ENCODE measurements at places on chromosomes 16 and 17. TPM values are rescaled to one million over a fixed set of nuclear protein-coding genes. Genes with fewer than 3 reads are reported as not detected.

DNA sequence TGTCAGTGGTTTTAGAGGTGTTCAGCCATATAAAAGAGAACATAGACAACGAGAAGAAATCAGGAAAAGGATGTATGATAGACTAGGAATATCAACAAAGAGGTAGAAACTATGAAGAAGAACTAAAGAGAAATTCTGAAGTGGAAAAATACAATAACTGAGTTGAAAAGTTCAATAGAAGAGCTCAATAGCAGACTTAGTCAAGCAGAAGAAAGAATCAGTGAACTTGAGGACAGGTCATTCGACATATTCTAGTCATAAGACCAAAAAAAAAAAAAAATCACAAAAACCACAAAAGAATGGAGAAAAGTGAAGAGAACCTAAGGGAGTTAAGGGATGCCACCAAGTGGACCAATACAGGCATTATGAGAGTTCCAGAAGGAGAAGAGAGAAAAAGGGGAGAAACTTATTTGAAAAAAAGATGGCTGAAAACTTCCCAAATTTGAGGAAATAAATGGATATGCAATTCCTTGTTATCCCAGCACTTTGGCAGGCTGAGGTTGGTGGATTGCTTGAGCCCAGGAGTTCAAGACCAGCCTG is 321.2 kb downstream of the ABCC12 start:
- no peak for DNase-seq

GRCh38 chr17:71458322-71458721 is 662.5 kb upstream of the SOX9 start:
- no peak for DNase-seq

NPB gene
- 0.73 TPM for polyA plus RNA-seq

DNA sequence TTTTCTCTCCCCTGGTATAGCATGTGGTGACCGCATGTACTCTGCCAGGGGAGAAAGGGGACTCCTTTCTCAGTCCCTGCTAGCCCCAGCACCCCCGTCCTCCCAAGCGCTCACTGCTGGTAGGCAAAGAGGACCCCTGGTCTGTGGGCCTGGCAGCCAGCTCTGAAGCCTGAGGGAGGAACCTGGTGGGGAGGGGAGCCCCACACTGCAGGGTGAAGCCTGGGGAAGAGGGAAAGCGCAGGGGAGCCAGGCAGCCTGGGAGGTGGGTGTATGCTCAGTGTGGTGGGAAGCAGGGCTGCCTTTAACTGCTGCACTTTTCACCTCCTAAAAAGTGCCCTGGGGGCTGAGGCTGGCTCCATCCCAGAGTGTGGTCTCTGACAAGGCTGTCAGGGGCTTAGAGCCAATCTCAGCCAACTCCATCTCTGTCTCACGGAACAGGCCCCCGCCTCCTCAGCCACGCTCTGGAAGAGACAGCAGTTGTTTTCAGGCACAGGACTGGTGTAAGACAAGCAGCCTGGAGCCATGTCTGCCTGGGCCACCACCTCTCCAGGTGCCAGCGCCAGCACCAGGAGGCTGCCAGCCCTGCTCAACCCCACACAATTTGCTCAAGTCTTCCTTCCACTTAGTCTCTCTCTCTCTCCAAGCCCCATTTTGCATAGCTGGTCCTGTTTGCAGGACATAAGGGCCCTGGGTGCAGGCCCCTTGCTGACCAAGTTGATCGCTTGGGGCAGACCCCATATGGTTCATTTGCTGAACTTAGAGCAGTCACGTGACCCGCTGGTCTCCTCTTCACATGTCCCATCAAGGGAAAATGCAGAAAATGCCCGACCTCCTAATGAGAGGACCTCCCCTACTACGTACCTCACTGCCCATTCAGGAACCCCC is 14.7 kb upstream of the TBX2 start:
- no peak for DNase-seq

DNA sequence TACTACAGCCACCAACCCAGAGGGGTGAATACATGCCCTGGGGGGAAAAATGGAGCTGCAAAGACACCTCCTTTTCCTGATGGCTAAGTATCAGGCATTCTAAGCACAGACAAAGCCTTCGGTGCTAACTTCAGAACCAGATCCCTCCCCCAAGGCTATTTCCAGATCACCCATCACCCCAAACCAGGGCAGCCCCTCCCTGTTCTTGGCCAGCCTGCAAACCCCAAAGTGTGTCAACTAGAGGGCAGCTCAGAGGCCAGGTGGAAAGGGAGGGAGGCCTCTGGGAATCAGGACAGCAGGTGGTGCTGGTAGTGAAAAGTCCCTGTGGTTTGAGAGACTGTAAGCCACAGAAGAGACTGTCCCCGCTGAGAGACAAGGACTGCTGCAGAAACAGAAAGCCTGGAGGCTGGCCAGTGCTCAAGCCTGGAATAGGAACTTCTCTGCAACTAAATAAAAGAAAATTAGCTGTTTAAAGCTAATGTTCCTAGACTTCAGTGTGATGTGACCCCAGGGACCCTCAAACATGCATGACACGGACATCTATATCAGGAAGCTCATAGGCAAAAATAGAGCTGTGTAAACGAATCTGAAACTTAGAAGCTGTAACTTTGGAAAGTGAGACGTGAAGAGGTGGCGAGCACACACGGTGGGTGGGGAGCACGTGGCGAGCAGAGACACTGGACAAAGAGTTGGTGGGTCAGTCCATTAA is 9.1 kb downstream of the TUBG1 start:
- DNase-seq = peak; percentile 76

DNA sequence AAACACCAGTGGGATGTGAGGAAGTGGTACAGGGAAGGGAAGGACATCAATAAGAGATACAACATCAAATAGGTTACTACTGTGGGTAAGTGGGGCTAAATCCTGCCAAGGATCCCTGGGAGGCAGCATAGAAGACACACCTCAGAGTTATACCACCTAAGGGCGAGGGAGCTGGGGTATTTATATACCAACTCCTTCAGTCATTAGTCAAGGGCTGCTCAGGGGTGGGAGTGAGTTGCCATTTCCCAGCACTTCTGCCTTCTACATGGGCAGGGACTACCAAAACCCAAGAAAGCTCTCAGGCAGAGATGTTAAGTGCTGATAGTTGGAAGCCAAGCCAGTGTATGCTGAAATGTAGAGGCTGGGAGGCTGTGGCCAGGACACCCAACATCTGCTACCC is 57.5 kb upstream of the MARCHF10 start:
- DNase-seq = no peak

CPNE7 gene
- polyA plus RNA-seq = 0.08 TPM

- no peak for DNase-seq
Observed at GRCh38 chr17:77215281-77215680, 74.5 kb downstream of the SEC14L1 start.

DNA sequence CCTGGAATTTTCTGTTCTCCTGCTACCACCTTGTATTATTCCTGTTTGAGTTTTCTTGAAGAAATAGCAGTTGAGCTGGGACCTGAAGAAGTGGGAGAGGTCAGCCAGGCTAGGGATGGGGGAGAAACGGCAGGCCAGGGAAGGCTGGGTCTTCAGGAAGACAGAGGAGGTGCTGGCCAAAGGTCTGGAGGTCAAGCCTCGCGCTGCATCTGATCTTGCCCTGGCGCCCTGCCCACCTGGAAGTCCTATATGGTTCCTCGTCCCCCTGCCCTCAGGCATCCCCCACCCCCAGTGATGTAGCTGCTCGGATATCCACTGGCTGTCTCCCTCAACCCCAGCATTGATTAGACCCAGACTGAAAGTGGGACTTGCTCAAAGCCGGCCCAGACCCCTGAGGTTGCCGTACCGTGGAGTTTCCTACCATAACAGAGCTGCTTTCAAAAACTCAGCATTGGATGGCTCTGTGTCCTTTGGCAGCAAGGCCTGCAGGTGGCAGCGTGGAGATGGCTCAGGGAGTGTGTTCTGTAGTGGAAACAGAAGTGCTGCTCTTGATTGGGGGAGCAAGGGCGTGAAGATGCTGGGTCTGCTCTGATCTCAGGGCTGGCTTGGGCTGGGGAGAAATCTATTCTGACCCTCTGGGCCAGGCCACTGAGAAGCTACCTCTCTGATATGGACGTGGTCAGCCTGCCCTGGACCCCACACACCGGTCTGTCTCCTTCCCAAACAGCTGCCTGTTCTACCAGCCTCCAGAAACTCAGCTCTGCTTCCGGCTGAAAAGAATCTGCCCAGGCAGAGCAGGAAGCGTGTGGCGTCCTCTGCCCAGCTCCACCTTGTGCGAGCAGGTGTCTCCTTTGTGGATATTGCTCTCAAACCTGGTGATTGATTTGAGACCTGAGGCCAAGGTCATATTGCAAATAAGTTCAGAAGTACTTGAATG is 107.0 kb upstream of the CACNG5 start:
- DNase-seq = peak; percentile 45

DNA sequence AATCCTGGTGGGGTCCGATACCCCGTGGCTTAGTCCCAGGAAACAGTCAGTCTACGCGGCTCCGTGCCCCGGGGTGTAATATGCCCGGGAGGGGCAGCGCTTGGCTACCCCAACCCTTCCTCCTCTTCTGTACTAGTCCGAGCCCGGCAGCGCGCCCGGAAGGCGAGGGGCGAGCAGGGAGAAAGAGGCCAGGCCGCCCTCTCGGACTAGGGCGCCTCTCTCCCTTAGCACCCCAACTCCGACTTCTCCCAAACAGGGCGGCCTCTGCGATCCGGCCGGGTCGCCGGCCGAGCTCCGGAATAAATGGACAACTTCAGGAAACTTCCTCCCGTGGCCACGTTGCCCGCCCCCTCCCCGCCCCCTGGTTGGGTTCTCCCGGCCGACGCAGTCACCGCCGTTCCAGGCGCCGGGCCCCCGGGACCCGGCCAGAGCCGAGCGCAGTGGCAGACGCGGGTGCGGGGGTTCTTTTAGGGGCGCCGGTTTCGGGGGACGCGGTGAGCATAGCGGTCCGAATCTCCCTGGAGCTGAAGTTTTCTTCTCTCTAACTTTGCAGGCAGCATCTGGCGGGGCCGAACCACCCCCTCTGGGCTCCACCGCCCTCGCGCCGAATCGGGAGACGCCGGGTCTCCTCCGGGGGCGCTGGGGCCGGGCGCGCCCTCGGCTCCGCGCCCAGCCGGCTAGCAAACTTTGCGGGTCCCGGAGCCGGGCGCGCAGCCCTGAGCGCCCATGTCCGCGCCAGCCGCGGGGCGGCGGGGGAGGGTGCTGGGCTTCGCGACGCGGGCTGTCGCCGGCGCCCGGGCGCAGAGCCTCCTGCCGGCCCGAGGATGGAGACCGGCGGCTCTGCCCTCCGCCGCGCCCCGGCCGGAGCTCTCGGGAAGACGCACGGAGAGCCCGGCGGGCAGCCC is at the start of gene SDK2:
Gene SDK2, minus strand, starts transcription at position 301 of the 905 bp plus-strand sequence. CDS start 357 bp downstream, outside the sequence.
- DNase-seq = no peak

GRCh38 chr16:67910158-67910557 is 17.1 kb downstream of the PSKH1 start:
- no peak for DNase-seq

- DNase-seq = no peak
Observed at GRCh38 chr17:71522383-71522782, 598.4 kb upstream of the SOX9 start.

- no peak for DNase-seq
Observed at GRCh38 chr17:67434061-67434525, 57.0 kb downstream of the PITPNC1 start.

- peak; percentile 58 for DNase-seq
Observed at GRCh38 chr16:49194537-49195236, 87.0 kb downstream of the CBLN1 start.

PYY gene
- not detected for polyA plus RNA-seq

DNA sequence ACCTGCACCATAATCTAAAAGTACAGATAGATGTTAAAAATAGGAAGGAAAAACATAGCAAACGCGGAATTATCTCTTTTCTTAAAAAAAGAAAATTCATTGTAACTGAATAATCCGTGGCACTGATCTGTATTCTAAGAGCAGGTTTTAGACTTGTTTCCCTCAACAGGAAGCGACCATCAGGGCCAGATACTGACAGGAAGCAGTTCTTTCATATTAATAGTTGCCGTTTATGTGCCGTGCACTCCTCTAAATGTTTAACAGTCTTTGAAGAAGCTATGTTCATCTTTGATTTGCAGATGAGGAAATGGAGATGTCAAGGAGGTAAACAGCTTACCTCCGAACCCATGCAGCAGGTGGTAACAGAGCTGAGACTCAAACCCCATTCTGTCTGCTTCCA is 23.6 kb downstream of the DYNLRB2 start:
- no peak for DNase-seq

EPN3 gene
- not detected for polyA plus RNA-seq

ITGAL gene
- 0.21 TPM for polyA plus RNA-seq

- peak; percentile 86 for DNase-seq
Observed at GRCh38 chr17:298791-299450, 53.7 kb downstream of the RPH3AL start.

GRCh38 chr17:48561884-48562810 is 16.0 kb downstream of the HOXB4 start:
- DNase-seq = no peak

- no peak for DNase-seq
Observed at GRCh38 chr17:72362376-72363088, 241.7 kb downstream of the SOX9 start.

GRCh38 chr17:72125742-72126141 is 4.9 kb downstream of the SOX9 start:
- DNase-seq = no peak

MAPT gene
- 16.0 TPM for polyA plus RNA-seq

DNA sequence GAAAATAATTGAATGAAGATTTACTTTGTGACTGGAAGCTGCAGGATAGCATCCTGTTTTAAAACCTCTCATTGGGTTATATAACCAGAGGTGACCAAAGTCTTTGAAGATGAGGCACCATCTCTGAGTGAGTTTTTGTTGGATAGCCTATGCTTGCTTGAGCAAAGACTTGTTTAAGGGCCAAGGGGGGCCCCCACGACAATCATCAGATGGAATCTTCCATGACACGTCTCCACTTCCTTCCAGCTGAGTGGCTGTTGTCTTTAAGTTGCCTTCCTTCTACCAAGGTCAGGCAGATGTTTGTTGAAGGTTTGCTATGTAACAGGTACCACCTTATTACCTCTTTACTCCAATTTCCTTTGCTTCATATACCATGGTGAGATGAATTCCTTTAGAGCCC is 188.8 kb downstream of the PRKCA start:
- DNase-seq = no peak

DNA sequence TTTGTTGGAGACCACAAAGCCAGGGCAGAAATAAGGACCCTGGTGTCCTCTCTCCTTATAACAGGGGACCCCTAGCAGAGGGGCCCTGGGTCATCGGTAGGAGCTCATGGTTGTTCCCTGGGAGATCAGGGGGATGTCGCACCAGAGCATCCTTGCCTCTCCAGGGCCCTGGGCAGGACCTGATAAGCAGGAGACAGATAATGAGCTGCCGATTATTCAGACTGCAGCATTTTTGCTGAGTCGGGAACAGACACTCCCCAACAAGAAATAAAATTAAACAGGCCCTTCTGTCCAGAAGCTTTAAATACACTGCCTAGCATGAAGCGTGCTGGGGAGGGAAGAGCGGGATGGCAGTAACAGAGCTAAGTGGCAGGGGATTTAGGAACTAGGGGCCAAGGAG is 15.4 kb upstream of the GFAP start:
- DNase-seq = no peak

- DNase-seq = no peak
Observed at GRCh38 chr16:64586781-64587180, 535.1 kb downstream of the CDH11 start.

HOXB9 gene
- polyA plus RNA-seq = 0.10 TPM

DNA sequence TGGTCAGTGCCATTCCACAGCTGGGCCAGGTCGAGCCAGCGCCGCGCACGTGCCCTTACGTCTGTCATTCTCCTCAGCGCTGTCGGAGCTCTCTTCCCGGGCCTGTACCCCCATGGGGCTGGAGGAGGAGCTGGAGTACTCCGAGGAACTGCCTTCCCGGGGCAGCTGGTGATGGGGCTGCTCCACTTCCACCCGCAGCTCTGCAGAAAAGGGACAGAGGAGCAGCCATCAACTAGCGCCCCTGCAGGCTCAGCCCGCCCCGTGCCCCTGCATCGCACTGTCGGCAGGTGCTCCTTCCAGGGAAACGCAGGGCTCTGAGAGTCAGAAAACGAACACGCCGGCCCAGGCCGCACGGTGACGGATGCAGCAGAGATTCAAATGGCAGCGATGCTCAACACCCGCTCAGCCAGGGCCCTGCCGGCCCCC is 20.9 kb downstream of the MAP1LC3B start:
- no peak for DNase-seq
